ENCODE measurements at places on chromosomes 6 and 20.

DNA sequence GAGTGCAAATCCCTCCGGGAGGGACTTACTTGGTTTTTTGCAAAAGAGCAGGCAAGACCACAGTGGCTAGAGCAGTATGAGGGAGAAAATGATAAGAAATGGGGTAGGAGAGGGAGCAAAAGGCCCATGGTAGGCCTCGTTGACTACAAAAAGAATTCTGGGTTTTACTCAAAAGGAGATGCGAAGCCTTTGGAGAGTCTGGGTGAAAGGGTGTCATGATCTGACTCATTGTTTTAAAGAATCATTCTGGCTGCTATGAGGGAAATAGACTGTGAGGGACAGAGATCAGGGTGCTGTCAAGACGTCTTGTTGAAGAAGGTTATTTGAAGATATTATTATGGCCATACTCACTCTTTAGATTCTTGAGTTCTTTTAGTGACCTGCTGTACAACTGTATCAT is 13.0 kb downstream of the TBC1D32 start:
- DNase-seq = no peak

GRCh38 chr6:166497087-166497899 is 89.2 kb downstream of the RAMACL start:
- DNase-seq = no peak

GRCh38 chr6:116400328-116400727 is 29.6 kb downstream of the DSE start:
- no peak for DNase-seq

DNA sequence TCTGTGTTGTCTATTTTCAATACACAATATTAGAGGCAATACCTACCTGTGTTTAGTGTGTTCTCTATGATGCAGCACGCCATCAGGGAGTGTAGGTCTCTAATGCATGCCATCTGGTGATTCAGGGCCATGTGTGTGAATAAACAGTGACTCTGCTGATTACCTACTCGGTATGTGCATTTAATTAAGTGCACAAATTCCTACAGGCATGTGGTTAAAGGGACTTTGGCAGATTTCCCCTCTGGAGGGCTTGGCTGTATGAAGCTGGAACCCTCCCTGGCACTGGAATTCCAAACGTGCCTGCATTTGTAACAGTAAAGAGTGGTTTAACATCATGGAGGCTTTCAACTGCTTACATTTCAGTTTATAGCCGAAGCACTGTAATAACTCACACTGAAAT is 401.5 kb upstream of the SASH1 start:
- no peak for DNase-seq

GRCh38 chr20:40986774-40987173 is 41.8 kb upstream of the TOP1 start:
- no peak for DNase-seq

DNA sequence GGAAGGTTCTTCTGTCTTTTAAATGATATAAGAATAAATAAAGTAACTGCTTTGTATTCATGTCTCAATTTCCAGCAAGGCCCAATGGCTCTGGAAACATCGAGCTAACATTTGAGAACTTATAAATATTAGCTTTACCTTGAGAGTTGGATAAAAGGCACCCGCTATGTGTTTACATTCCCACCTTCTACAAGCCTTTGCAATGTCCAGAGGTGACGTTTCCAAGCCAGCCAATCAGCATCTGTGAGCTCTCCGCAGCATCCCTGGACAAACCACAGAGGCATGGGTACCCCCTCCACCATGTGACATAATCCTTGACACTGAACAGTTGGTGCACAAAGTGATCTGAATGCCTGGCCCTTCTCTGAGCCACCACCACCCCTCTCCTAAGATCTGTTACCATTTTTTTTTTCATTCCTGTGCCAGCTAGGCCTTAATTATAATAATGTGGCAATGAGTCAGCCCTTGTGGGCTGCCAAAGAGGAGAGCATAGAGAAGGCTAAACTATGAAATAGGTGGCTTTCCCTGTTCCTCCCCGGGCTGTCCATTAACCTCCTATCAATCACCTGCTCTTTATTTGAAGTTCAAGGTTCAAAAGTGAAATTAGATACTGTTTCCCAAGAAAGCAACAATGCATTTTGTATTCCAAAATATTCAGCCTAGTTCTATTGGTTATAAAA is 4.1 kb downstream of the CBLN4 start:
- DNase-seq = no peak

DNA sequence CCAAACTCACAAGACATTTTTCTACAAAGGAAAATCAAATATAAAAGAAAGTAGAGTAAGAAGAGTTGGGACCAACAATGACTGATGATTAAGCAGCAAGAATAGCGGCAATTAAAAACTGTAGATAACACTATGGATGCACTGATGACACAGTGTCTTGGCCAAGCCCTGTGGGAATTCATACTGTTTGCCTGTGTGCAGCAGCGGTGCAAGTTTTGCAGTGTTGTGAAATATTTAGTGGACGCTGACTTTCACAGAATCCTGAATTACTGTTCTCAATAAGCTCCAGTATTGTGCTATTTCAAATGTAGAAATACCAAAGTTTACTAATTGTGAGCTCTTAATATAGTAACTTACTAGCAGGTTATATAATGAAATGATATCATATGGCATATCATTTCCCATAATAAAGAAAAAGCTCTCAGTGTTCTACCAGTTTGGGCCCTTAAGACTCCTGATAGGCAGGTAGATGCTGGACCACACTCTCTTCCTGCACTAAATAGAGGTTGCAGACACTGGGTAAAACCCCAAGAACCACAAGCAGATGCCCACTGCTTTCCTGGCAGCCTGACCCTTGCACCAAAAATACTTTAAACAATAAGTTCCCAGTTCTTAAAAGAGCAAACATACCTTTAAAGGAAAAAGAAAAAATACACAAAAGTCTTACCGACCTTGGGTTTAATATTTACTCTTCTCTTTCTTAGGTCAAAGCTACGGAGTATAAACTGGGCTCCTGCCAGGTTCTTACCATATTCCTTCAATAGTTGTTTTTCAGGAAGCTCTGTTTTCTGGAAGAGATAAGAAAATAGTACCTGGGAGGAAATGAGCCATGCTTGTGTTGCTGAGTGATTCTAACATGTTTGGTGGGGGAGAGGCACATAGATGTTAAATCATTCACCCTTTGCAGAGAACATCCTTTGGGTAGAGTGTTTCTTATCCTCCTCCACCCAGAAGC is 41.6 kb downstream of the ANKEF1 start:
- DNase-seq = no peak

DNA sequence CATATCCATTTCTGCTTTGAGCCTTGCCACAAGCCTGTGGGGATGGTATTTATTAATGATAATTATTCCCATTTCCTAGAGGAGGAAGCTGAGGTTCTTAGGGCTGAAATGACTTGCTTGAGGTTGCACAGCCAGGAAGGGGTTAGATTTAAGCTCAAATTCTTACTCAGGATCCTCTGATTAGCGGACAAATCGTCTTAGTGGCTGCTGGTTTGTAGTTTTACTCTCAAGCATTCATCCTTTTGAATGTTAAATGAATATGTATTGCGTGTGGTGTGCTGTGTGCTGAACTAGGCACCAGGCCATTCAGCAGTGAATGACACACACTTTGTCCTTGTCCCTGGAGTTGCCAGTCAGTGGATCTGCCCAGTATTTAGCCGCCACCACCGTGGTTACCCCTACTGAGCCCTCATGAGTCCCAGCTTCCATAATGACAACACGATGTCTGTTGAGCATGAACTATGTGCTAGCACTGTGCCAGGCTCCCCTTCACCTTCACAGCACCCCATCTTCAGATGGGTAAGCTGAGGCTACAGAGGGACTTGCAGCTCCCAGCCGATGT is 10.0 kb downstream of the PACSIN1 start:
- DNase-seq = no peak

DNA sequence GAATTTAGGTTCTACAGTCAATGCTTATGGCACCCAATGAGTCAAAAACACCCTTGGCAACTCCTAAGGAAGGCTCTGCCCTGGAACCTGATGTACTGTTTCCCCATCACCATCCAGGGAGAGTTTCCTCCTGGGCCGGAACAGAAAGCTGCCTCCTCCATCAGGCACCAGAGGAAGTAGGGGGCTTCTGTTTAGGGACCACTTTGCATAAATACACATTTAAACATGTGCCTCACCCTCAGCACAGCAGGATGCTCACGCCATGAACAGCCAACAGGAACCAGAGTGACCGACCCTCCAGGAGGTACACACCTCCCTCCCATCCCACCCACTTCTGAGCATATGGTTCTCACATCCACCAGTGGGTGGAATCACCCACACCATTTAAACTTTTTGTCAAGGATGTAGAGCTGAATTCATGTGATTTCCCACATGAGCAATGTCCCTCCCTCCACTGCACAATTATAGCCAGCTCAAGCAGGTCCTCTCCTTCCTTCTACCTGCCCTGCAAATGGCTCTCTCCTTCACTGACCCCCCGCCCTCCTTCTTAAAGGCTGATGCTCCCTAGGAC is 14.8 kb downstream of the DDRGK1 start:
- DNase-seq = no peak

- no peak for DNase-seq
These were observed 43.2 kb upstream of the PNRC1 start for GRCh38 chr6:89037141-89037900.

GRCh38 chr20:58011106-58011946 is 217.1 kb downstream of the ANKRD60 start:
- no peak for DNase-seq

DNA sequence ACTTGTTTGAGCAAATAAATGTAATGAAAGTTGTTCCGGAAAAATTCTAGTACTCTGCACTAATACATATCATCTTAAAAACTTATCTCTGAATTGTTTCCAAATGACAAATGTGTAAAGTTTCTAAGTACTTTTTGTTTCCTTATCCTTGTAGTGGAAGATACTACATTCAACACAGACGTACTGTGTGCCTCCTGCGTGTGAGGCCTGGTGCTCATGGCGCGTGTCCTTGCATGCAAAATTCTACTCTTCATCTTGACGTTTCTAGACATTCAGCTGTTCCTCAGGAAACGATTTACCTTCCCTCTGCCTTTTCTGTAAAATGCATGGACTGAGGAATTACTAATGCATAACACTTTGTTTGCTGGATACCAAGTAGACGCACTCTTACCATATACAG is 11.5 kb downstream of the DLL1 start:
- no peak for DNase-seq

DNA sequence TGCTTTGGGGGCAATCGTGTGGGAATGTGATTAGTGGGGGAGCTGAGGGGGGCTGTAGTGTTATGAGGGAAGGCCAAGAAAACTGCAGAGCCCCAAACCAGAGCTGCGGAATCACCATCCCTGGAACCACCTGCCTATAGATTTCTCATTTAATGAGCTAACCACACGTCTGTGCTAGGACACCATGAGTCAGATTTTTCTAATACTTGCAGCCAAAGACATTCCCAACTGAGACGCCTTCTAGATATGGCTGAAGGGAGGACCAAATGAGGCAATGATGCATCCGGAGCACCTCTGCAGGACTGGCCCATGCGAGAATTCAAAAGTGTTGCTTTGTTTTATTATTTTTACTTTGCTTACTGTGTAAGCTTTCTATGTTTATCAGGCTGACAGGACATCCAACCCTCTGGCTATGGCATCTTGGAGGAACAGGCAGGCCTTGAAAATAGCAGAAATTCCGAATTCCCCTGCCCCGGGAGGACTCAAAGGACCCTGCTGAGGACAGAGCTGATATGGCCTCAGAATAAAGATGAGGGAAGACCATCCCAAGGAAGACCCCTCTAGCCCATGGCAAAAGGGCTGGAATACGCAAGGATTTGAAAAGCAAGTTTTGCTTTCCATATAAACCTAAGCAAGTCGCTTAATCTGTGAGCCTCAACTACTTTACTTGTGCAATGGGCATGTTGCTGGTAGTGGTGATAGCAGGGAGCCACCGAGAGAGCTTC is 3.1 kb upstream of the PTGIS start:
- DNase-seq = no peak

GRCh38 chr6:117711369-117711768 is 36.1 kb downstream of the NUS1 start:
- no peak for DNase-seq

GRCh38 chr6:29502181-29502580 is 14.4 kb upstream of the MAS1L start:
- DNase-seq = no peak

GRCh38 chr6:43875849-43876572 is 106.0 kb downstream of the VEGFA start:
- DNase-seq = no peak

- DNase-seq = no peak
These were observed 176.1 kb downstream of the TRIM27 start for GRCh38 chr6:28747631-28748157.

GRCh38 chr6:4388675-4389074 is 253.3 kb upstream of the ECI2 start:
- no peak for DNase-seq

- DNase-seq = no peak
These were observed 872 bp downstream of the HSPA12B start for GRCh38 chr20:3733119-3733995.

DNA sequence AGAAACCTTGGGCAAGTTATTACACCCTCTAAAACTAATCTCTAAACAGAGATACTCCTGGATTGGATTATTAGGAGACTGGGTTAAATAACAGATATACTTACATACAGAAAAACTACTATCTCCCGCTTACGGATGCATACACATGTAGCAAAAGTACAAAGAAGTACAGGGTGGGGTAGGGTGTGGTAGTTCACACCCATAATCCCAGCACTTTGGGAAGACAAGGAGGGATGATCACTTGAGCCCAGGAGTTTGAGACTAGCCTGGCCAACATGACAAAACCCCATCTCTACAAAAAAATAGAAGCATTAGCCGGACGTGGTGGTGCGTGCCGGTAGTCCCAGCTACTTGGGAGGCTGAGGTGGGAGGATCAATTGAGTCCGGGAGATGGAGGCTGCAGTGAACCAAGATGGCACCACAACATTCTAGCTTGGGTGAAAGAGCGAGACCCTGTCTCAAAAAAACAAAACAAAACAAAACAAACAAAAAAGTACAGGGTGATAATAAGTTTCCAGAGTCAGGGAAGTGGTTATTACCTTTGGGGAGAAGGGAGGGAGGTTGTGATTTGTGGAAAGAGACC is 8.1 kb downstream of the PIM1 start:
- no peak for DNase-seq

GRCh38 chr6:3136292-3137011 is 17.9 kb downstream of the BPHL start:
- DNase-seq = no peak

GRCh38 chr6:31572041-31572911 is at the start of gene LTA:
LTA (plus strand) TSS chr6:31572289; CDS start chr6:31572743, 454 bp downstream.
- no peak for DNase-seq

DNA sequence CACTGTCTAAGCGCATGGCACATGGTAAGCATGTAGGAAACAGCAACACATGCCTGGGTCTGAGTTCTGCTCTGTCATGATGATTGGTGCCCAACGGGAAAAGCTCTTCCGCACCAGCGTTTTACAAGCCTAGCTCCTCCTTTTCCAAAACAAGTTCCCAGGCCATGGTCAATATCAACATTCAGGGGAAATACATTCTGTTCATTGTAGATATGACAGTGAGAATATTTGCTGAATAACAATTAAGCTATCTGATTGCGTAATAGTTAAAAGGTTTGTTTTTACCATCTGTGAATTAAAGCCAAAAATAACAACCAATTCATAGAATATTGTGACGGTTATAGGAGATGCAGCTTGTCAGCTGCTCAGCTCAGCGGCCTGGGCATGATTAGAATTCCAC is 404.3 kb upstream of the SLC35B3 start:
- DNase-seq = no peak

- no peak for DNase-seq
These were observed 59.9 kb downstream of the FOXA2 start for GRCh38 chr20:22524393-22525015.

- DNase-seq = no peak
These were observed 187.0 kb upstream of the BMP2 start for GRCh38 chr20:6580486-6580885.

GRCh38 chr6:134722200-134722870 is 227.6 kb downstream of the ALDH8A1 start:
- no peak for DNase-seq
